ENCODE measurements at places on chromosomes 5 and 9.
A peak's percentile ranks its signal among the peaks of the same experiment; 100 is the strongest.

DNA sequence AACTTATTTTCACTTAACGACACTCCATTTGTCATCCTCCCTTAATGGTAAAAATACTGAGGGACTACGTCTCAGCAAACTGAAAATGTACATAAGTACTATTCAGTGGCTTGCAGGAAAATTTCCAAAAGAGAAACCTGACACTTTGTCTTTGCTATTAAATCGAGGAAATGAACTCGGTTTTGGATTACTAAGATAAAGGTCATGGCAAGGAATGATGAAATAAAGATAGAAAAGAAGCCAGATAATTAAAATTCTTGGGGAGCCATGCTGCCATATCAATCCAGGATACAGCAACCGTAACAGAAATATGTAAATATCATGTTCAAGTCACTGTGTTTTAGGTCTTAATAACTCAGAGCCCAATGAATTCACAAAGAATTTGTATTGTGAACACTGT lies 647.8 kb downstream of the CDH9 start:
- DNase-seq, result no peak

GRCh38 chr9:134485653-134486052 lies 155.9 kb upstream of the COL5A1 start:
- DNase-seq, result no peak

GRCh38 chr9:89755821-89756220 lies 151.0 kb downstream of the GADD45G start:
- no peak for DNase-seq

DNA sequence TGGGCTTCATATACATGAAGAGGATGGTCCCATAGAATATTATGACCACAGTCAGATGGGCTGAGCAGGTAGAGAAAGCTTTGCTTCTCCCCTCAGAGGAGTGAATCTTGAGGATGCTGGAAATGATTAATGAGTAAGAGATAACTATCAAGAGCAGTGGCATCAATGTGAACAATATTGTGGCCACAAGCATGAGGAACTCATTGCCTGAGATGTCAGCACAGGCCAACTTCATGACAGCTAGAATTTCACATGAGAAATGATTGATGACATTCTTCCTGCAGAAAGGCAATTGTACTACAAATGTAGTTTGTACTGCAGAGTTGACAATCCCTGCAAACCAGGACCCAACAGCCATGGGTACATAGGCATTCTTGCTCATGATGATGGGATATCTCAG lies 586 bp downstream of the OR13C9 start:
- no peak for DNase-seq

- DNase-seq, result no peak
These were observed 9.6 kb downstream of the PRRT1B start for GRCh38 chr9:131554843-131555351.

- DNase-seq, result no peak
These were observed 157.6 kb upstream of the TBC1D2 start for GRCh38 chr9:98413084-98413483.

DNA sequence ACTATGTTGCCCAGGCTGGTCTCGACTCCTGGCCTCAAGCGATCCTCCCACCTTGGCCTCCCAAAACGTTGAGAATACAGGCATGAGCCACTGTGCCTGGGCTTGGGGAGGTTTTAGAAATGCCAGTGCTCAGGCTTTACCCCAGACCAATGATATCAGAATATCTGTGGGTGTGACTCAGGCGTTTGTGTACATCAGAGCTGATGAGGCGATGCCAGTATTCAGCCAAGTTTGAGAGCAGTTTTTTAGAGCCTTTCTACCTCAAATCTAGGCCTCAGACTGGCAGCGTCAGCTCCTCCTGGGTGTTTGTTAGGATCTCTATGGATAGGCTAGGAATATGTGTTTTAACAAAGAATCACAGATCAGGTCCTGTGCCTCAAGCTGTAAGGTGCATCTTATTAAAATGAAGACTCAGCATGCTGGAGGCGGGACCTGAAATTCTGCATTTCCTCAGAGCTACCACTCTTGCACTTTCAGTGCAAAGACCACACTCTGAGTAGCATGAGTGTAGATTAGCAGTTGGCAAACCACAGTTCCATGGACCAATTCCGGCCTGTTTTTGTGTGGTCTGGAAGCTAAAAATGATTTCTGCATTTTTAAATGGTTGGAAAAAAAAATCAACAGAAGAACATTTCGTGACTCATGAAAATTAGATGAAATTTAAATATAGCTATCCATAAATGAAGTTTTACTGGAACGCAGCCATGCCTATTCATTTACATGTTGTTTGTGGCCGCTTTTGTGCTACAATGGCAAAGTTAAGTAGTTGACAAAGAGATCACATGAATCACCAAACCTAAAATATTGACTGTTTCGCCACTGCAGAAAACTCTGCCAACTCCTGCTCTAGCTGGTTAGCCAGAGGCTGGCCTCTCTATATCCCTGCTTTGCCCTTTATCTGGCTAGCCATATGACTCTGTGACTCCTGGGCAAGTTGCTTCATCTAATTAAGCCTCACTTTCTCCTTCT lies 92.2 kb downstream of the KLF4 start:
- DNase-seq, result no peak

GRCh38 chr5:88093765-88094164 lies 174.9 kb downstream of the TMEM161B start:
- DNase-seq, result no peak

GRCh38 chr5:86679529-86679928 lies 61.8 kb downstream of the COX7C start:
- peak; percentile 17 for DNase-seq

- DNase-seq, result no peak
These were observed 5.7 kb upstream of the PTGR1 start for GRCh38 chr9:111605041-111605559.

DNA sequence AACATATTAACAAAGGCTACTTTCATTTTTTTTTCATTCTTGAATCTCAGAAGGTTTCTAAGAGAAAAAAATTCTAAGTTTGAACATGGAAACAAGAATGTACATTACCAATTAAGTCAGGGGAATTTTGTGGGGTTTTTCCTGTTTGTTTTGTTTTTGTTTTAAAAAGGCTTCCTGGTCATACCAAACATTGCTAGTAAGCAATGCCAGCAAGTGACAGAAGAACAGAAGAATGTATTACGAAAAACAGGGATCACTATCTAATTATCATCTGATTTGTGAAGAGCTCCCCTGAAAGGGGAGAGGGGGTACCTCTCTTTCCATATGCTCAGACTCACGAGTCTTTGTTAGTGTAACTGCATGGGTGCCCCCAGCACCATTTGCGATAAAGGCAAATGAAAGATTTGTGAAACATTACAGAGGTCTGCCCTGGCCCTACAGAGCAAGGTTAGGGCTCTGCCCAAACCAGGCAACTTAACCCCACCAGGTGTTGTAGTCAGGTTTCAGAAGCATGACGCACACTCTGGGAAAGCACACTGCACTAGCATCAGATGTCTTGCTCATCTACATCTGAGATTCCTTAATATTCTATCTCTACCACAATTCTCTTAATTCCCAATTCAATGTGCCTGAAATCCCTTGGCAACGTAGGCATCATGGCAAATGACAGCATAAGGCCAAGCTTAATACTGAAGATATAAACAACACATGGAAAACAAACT lies 268.2 kb downstream of the MLLT3 start:
- DNase-seq, result no peak

GRCh38 chr9:89352874-89353649 lies 34.8 kb downstream of the SECISBP2 start:
- DNase-seq, result no peak

DNA sequence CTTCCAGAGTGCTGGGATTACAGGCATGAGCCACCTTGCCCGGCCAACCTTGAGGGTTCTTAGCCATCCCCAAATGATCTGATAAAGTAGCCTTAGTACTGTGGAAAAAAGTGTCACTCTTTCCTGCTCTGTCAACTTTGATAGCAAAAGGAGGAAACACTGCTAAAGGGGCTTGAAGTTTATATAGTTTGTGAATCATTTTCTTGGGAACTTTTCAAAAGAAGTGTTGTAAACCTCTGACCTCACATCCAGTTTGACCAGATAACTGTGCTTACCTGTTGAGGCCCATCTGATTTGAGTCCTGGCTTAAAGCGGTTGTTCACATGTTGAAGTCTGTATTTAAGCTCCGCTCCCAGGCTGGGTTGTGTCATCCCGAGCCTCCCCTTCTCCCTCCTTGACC lies 303.3 kb downstream of the DOCK8 start:
- no peak for DNase-seq

- DNase-seq, result no peak
These were observed 212.5 kb downstream of the GAS1 start for GRCh38 chr9:86734771-86735170.

DNA sequence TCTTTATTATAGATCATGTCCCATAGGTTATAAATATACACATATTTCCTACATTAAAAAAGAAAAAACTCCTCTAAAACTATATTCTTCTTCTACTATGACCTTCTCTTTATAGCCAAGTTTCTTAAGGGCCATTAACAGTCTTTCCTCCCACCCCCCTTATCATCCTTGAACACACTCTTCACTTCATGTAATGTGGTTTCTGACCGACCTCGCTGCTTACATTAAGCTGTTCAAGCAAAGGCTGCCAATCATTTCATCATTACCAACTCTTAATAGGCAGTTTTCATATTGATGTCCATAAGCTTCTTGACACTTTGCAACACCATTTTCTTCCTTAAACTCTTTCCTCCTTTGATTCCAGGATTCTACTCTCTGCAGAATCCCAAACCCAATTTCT lies 283.0 kb upstream of the PCSK5 start:
- no peak for DNase-seq

- DNase-seq, result peak; percentile 81
These were observed at the start of gene SPARC for GRCh38 chr5:151686674-151687407. SPARC (minus strand) TSS chr5:151686915; CDS start chr5:151676188, 10,727 bp downstream.

GRCh38 chr5:78113689-78114264 lies 180.7 kb downstream of the AP3B1 start:
- DNase-seq, result no peak

- no peak for DNase-seq
These were observed 41.4 kb upstream of the F2R start for GRCh38 chr5:76674330-76675066.

DNA sequence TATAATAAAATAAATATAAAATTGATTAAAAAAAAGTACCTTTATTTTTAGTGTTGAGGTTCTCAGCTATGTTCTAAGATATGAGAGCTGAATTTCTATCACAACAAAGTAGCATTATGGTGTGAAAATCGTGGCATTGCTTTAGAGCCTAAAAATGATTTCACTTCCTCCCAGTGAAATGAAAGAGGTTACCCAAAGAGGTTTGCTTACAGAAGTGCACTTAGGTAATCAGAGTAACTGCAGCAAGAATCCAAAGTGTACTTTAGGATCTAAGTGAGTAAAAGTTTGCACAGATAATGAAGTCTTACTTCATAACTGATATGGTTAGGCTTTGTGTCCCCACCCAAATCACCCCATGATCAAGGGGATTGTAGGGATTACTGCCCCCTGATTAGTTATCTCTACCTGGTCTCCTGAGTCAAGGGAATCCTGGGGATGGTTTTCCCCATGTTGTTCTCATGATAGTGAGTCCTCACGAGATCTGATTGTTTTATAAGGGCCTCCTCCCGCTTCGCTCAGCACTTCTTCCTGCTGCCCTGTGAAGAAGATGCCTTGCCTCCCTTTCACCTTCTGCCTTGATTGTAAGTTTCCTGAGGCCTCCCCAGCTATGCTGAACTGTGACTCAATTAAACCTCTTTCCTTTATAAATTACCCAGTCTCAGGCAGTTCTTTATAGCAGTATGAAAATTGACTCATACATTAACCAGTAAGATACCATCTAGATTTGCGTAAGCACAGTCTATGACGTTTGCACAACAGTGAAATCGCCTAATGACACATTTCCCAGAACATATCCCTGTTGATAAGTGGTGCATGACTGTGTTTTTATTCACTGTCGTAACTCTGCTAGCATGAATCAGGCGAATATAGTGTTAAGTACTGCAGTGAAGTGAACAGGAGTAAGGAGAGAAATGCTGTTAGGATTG lies 40.3 kb upstream of the LRRC70 start:
- no peak for DNase-seq

- no peak for DNase-seq
These were observed 27.1 kb upstream of the F2R start for GRCh38 chr5:76688836-76689235.

DNA sequence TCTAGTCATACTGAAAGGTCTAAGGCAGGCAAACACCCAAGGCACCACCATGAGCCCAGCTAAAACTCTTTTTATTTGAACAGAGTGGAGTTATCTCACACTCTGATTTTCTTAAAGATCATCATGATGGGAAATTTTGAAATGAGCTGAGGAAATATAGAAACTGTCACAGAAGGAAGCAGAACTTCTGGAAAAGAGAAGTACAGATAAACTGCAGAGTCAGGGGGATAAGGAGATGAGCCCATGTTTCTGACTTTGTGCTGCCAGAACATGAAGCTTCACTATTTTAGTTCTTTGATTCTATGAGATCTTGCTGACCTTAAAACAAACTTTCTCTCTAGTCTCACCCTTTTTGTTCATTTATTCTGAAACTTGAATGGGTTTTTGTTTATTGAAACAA lies 406.5 kb upstream of the EDIL3 start:
- DNase-seq, result no peak

DNA sequence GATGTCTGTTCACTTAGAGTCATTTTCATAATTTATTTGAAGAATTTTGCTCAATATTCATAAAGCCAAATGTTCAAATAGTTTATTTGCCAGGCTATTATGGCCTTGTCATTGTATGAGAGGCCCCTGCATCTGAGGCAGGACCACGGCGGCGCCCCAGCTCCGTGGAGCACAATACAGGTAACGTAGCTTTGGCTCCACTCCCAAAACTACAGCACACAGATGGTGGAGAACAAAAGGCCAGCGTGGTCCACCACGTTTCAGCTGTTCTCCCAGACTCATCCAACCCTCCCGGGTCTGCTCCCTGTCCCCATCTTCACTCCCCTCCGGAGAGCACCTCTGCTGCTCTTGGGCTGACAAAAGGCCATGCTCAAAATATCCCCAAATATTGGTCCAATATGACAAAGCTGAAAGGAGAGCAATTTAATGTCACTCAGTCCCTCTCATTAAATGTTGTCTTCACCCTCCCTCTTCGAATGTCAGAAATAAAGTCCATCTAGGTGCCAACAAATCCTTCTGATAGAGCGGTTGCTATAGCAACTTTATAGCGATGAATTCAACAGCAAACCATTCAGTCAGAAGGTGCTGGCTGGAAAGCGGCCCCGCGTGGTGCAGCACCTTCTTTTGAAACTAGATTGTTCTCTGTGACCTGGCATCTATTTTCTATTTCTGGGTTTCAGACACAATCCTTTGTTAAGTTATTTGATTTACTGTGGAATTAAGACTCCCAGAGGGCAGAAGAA lies 504.3 kb downstream of the ARHGEF28 start:
- no peak for DNase-seq

- DNase-seq, result no peak
These were observed 554.8 kb upstream of the SGCD start for GRCh38 chr5:155772009-155772662.

GRCh38 chr9:14538526-14538925 lies 154.7 kb downstream of the ZDHHC21 start:
- no peak for DNase-seq
